Fibroblast of lung (primary cell): ENCODE measurements at places on chromosomes 4 and X. TPM values are rescaled to one million over a fixed set of nuclear protein-coding genes. Genes with fewer than 3 reads are reported as not detected.
A peak's percentile ranks its signal among the peaks of the same experiment; 100 is the strongest.

The TMSB15C gene
- 2.6 and 4.1 TPM in 2 replicates for total RNA-seq

DNA sequence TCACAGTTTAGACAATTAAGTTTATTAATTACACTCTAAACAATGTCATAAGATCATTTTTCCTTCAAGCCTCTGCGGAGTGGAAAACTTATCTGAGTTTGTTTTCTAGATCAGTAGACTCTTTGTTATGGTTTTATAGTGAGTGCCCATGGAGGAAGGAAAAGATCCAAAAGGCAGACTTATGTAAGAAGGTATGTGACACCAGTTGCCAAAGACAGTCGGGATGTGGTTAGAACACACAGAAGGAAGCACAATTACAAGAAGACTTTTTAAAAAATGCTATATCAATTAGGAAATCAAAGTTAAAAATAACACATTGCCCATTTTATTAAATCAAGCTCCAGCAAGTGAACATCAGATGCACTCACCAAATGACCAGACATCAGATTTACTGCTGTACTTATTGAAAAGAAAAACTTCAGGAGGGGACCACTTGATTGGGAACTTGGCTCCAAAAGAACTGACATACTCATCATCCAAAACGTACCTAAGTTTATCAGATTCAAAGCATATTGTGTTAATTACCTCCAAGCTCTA is 57.1 kb downstream of the NIPAL1 start:
- H3K36me3 ChIP-seq, result no peaks in the 10 kb centered on the region
- H3K4me3 ChIP-seq, result no peak overlapping the region
- DNase-seq, result no peak
- no peaks in the 10 kb centered on the region for H3K4me1 ChIP-seq
- H3K27ac ChIP-seq, result no peak overlapping the region

DNA sequence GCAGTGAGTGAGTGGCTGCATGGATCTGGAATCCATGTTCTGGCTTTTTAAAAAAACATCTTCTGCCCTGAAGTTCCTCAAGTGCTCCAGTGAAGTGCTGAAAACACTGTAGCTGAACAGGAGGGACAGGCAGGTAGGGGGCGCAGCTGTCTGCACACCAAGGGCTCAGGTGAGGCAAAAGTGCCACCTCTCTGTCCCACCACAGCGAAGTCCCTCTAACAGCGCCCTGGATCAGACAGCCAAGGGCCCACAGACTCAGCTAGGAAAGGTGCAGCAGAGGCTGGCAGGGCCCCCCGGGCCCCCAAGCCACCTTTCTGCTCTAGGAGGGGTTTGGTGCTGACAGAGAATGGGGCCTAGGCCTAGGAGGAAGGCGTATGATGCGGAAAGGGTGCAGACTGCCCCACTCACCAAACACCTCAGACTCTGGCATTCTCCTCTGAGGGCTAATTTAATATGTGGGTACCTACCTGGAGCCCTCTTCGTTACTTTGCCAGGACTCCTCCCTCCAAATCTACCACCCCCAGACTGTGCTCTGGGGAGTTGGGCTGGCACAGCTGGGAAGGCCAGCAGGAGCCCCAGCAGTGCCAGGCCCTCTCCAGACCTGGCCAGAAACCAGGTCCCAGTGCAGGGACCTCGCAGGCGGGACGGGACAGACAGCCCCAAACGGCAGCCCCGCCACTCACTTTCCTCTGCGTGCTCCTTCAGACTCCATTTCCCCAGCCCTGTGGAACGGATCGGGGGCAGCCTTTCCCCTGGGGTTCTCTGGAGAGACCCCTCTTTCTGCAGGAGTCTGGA is 73.7 kb downstream of the ENPP6 start:
- no peaks in the 10 kb centered on the region for H3K4me1 ChIP-seq
- DNase-seq, result no peak
- H3K4me3 ChIP-seq, result no peak overlapping the region
- H3K27me3 ChIP-seq, result no peaks in the 10 kb centered on the region
- no peaks in the 10 kb centered on the region for H3K36me3 ChIP-seq

- H3K27ac ChIP-seq, result no peak overlapping the region
- H3K4me3 ChIP-seq, result no peak overlapping the region
- H3K36me3 ChIP-seq, result peaks cover 17% of the 10 kb centered on the region
- DNase-seq, result peak; percentile 61
- H3K27me3 ChIP-seq, result no peaks in the 10 kb centered on the region
Measured at GRCh38 chr4:752196-752861, 46.7 kb downstream of the PCGF3 start.

- H3K4me1 ChIP-seq, result no peaks in the 10 kb centered on the region
- no peaks in the 10 kb centered on the region for H3K36me3 ChIP-seq
Measured at GRCh38 chr4:152643153-152644035, 36.4 kb downstream of the TMEM154 start.

DNA sequence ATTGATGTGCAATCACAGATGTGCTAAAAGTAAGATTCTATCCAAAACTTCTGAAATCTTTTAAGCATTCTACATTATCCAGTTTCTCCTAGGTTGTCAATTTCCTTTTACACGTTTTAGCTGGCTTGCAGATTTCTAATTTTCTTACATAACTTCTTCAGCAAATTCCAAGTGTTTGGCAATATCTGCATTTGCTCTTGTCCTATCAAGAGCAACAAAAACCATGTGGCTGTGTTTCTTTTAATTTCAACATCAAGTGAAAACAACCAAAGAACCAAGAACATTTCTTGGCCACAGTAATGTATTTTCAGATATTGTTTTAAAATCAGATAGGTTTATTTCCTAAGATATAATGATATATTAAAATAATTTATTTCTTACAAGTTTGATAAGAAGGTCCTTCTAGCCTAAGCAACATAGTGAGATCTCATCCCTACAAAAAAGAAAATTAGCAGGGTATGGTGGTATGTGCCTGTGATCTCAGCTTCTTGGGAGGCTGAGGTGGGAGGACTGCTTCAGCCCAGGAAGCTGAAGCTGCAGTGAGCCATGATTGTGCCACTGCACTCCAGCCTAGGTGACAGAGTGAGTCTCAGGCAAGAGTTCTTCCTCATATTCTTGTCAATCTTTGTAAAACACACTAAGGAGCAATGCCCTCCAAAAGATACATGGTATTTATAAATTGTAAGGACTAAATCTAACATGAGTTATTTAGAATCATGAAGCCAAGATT is 131.4 kb upstream of the NAP1L5 start:
- no peak for DNase-seq
- no peaks in the 10 kb centered on the region for H3K4me1 ChIP-seq
- H3K4me3 ChIP-seq, result no peak overlapping the region
- no peak overlapping the region for H3K27ac ChIP-seq
- no peaks in the 10 kb centered on the region for H3K27me3 ChIP-seq
